Neural progenitor cell (in vitro differentiated cells): ENCODE measurements at places on chromosomes 1 and 21. TPM values are rescaled to one million over a fixed set of nuclear protein-coding genes. Genes with fewer than 3 reads are reported as not detected.

DNA sequence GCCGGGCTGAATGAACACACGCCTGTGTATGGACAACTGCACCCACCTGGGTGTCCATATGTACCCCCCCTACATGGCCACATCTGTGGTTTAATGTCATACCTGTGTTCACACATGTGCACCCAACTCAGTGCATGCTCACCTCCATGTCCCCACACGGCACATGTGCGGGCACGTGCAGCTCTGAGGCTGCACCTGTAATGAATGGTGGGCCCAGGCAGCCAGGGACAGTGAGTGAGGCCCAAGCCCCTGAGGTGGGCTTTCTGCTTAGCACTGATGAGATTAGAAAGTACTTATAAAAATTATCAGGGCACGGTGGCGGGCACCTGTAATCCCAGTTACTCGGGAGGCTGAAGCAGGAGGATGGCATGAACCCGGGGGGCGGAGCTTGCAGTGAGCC, 42.5 kb upstream of the CSF3R start:
- no peak overlapping the region for H3K27ac ChIP-seq
- H3K36me3 ChIP-seq: no peaks in the 10 kb centered on the region
- no peak for DNase-seq
- no peaks in the 10 kb centered on the region for H3K27me3 ChIP-seq
- no peak overlapping the region for H3K4me3 ChIP-seq
- peaks cover 6% of the 10 kb centered on the region for H3K4me1 ChIP-seq

PEX10 gene
- 15.1 and 39.3 TPM in 2 replicates for total RNA-seq

DNA sequence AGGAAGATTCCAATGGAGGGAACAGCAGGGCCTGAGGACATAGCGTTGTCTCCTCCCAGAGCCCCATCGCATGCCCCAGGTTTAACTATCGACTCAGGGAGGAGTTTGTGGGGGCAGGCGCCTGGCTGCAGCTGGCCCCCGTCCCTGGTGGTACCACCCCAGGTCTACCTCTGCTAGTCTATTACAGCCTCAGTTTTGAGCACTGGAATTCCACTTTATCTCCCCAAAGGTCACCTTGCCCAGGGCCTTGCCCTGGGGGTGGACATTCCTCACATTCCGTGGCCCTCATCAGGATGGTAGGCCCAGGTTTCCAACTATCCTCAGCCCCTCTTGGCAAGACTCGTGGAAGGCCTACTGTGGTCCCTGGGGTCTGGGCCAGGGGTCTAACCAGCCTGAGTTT, 65.4 kb upstream of the SSBP3 start:
- H3K4me1 ChIP-seq: peaks cover 30% of the 10 kb centered on the region
- H3K27me3 ChIP-seq: peaks cover 12% of the 10 kb centered on the region

PPP1R15B gene
- total RNA-seq: 25.0 and 32.7 TPM in 2 replicates

GRCh38 chr1:241722947-241723346, 70.9 kb downstream of the WDR64 start:
- no peaks in the 10 kb centered on the region for H3K4me1 ChIP-seq
- no peak for DNase-seq
- H3K27me3 ChIP-seq: no peaks in the 10 kb centered on the region

- H3K36me3 ChIP-seq: no peaks in the 10 kb centered on the region
- H3K4me3 ChIP-seq: no peak overlapping the region
- no peak overlapping the region for H3K27ac ChIP-seq
- H3K27me3 ChIP-seq: no peaks in the 10 kb centered on the region
- peak; percentile 9 for DNase-seq
Observed at GRCh38 chr1:229640455-229640854, 14.4 kb downstream of the URB2 start.

DNA sequence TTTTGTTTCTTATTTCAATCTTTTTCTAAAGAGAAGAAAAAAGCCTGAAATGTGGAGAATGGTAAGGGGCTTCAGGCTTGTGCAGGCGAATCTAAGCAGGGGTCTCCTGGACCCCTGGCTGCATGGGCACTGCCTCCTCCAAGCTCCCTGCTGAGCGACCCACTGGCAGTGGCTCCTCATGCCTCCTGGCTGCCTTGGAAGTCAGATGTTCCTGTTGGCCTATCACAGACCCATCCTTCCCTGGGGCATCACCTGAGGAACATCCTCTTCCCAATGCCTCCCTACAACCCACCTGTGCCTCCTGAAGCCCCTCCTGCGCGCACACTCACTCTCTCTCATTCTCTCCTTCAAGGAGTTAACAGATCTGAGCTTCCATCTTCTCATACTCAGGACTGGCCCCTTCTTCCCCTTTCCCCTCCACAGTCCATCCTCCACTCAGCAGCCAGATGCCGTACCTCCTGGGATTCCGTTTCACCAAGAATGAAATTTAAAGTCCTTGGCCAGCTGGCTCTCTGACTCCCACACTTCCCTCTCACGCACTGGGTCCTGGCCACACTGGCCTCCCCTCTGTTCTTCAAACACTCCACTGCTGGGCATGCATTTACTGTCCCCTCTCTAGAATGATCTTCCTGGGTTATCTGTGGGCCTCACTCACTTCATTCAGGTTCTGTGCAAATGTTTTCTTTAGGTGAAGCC, 41.7 kb downstream of the AZIN2 start:
- DNase-seq: no peak
- H3K27me3 ChIP-seq: no peaks in the 10 kb centered on the region
- no peak overlapping the region for H3K4me3 ChIP-seq
- no peaks in the 10 kb centered on the region for H3K4me1 ChIP-seq
- no peaks in the 10 kb centered on the region for H3K36me3 ChIP-seq

TMEM52 gene
- 2.9 and 7.4 TPM in 2 replicates for total RNA-seq

DNA sequence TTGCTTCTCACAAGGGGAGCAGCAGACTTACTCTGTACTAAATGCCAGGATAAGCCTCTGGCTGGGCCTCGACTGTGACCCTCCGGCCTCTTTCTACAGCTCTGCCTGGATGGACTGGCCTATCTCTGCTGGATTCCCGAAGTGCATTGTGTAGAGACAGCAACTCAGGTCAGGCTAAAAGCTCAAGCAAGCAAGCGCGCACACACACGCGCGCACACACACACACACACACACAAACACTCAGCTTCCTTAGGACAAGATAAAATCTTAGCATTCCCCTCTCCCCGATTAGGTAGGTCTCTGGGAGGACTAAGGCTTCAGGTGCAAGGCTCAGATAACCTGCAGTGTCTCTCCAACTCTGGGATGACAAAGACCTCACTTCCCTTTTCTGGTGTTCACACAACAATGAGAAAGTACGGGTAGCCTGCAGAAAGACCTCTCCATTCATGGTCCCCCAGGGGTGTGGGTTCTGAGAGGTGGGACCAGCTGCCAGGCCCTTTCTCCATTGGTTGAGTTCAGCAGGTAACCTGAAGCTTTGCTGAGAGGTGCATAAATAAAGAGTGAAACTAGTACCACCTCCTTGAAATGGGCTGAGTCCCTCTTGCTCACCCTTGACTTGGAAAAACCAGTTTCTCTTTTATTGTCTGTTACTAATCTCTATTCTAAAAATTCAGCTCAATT, 155.1 kb upstream of the CAMK1G start:
- no peaks in the 10 kb centered on the region for H3K36me3 ChIP-seq
- peak overlapping the region; percentile 28 for H3K4me3 ChIP-seq
- peaks cover 55% of the 10 kb centered on the region for H3K4me1 ChIP-seq
- no peak overlapping the region for H3K27ac ChIP-seq
- DNase-seq: peak; percentile 82

NOS1AP gene
- 2.4 and 5.9 TPM in 2 replicates for total RNA-seq

ZNF683 gene
- not detected in 2 replicates for total RNA-seq

GRCh38 chr1:168833362-168833761, 104.4 kb upstream of the DPT start:
- no peak for DNase-seq
- no peak overlapping the region for H3K4me3 ChIP-seq
- H3K36me3 ChIP-seq: no peaks in the 10 kb centered on the region
- H3K27me3 ChIP-seq: no peaks in the 10 kb centered on the region
- peaks cover 6% of the 10 kb centered on the region for H3K4me1 ChIP-seq

- H3K4me1 ChIP-seq: no peaks in the 10 kb centered on the region
- H3K27ac ChIP-seq: no peak overlapping the region
- no peaks in the 10 kb centered on the region for H3K27me3 ChIP-seq
Observed at GRCh38 chr1:84605157-84605556, 30.9 kb upstream of the CTBS start.

DNA sequence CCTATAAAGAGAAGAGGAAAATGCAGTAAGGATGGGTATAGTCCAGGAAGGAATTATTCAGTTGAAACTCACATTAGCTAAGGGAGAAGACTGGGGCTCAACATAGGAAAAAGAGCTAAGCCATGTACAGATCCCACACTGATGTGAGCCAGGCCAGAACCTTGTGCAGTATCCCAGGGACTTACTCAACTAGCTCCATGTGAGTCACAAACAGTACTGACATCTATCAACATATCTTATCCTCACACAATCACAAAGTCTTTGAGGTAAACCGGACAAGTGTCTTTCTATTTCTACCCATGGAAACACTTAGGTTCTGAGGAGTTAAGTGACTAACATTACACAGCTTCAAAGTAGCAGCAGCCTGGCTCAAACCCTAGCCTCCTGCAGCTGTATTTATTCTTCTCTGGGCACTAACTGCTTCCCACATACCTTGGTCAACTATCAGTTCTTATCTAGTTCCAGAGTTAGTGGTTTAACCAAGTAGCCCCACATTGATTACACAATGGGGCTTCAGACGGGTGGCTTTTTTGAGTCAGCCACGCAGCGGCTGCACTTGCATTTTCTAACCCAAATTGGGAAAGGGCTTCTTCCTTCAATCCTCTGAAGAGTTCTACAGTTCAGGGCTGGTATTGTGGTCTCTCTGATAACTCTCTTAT, 9.5 kb downstream of the CD5L start:
- no peaks in the 10 kb centered on the region for H3K27me3 ChIP-seq
- H3K27ac ChIP-seq: no peak overlapping the region
- H3K4me1 ChIP-seq: no peaks in the 10 kb centered on the region
- no peak for DNase-seq
- H3K4me3 ChIP-seq: no peak overlapping the region

DNA sequence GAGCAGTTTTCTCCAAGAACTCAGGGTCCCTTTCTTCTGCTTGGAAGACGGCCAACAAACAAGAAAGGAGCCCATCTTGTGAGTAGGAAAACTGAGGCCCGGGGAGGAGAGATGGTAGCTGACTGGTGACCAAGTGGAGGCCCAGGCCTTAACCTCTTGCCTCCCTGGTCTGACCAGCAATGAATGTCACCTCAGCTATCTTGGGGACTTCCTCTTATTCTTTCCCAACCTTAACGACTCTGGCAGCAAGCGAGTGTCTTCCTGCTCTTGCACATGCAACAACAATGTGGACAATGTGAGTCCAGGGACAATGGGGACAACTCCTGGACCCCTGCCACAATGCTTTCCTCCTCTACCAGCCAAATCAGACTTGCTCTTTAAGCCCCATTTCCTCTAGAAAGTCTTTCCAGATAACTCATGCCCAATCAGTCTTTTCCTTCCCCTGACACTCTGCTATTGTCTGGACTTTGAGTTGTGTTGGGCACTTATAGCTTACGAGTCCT, 12.6 kb downstream of the HSPG2 start:
- no peak overlapping the region for H3K27ac ChIP-seq
- H3K4me1 ChIP-seq: peaks cover 27% of the 10 kb centered on the region
- no peaks in the 10 kb centered on the region for H3K36me3 ChIP-seq

ZSCAN20 gene
- 11.4 and 14.8 TPM in 2 replicates for total RNA-seq

DNA sequence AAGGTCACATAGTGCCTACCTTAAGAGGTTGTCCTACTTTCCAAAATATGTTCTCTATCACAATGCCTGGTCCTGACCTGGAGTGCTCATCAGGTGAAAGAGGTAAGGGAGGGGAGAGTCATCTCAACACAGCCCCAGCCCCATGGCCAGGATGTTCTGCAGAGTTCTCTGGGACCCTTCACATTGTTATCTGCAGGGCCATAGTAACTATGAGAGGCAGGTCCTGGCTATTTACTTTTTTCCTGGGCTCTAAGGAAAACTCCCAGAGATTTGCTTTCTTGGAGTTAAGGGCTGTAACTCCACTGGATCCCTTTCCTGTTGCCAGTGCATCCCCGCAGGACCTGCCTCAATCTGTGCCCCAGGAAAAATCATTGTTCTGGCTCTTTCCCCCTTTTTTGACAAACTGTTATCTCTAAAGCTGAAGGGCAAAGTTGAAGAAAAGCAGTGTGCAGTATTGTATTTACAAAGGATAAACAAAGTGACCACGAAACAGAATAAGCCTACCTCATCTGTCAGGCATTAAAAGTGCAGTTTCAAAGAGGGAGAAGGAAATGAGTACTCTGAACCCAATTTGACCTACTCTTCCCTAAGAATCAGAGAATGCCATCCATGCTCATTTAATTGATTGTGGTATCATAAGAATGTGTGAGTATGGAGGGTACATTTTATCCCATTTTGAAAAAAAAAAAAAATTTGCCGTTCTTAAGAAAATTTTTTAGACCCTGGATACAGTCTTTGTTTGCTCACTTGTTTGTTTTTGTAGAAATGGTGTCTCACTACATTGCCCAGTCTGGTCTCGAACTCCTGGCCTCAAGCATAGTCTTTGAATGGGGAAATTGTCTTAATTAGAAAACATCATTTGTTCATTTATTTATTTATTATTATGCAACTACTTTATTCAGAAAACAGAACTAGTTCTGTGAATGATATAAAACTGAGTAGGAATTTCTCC, 149.6 kb downstream of the RHOU start:
- H3K27ac ChIP-seq: no peak overlapping the region
- no peaks in the 10 kb centered on the region for H3K36me3 ChIP-seq
- H3K4me3 ChIP-seq: no peak overlapping the region
- H3K27me3 ChIP-seq: no peaks in the 10 kb centered on the region
- DNase-seq: no peak
- peaks cover 8% of the 10 kb centered on the region for H3K4me1 ChIP-seq

MTHFR gene
- total RNA-seq: 7.0 and 14.3 TPM in 2 replicates

GRCh38 chr1:59541161-59541560, 244.3 kb downstream of the FGGY start:
- no peak overlapping the region for H3K4me3 ChIP-seq
- peaks cover 7% of the 10 kb centered on the region for H3K4me1 ChIP-seq
- DNase-seq: no peak
- H3K27me3 ChIP-seq: no peaks in the 10 kb centered on the region

DNA sequence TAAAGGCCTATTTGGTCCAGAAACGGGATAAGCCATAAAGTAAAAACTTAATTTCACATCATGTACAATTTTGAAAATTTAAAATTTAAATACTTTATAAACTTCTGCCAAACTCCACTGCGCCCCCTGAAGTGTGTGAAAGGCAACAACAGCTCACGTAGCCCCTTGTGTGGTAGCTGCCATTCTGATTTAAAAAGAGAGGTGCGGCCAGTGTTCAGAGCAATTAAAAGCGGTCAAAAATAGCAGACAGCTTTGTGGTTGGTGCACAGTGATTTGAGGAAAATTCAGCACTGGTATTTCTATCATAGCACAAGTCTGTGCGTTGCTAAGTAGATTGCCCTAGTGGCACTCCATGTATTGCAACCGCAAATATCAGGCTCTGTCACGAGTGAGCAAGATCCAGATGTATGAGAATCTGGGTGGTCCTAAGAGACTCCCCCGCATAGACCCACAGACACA, 122.5 kb downstream of the ATG4C start:
- peak; percentile 55 for DNase-seq
- no peak overlapping the region for H3K27ac ChIP-seq
- H3K36me3 ChIP-seq: no peaks in the 10 kb centered on the region
- H3K27me3 ChIP-seq: no peaks in the 10 kb centered on the region

GRCh38 chr1:214645712-214646111, 42.7 kb downstream of the CENPF start:
- H3K36me3 ChIP-seq: peaks cover 79% of the 10 kb centered on the region
- H3K4me1 ChIP-seq: no peaks in the 10 kb centered on the region
- DNase-seq: no peak
- no peak overlapping the region for H3K27ac ChIP-seq
- H3K4me3 ChIP-seq: no peak overlapping the region
- H3K27me3 ChIP-seq: no peaks in the 10 kb centered on the region

- H3K4me3 ChIP-seq: no peak overlapping the region
- no peak for DNase-seq
- no peaks in the 10 kb centered on the region for H3K4me1 ChIP-seq
- H3K36me3 ChIP-seq: no peaks in the 10 kb centered on the region
- no peak overlapping the region for H3K27ac ChIP-seq
Observed at GRCh38 chr21:44533891-44534627, 5.9 kb downstream of the KRTAP10-1 start.
